ENCODE measurements at places on chromosomes 11 and 22.

GRCh38 chr11:44475114-44475686 lies 90.3 kb upstream of the CD82 start:
- DNase-seq: no peak

DNA sequence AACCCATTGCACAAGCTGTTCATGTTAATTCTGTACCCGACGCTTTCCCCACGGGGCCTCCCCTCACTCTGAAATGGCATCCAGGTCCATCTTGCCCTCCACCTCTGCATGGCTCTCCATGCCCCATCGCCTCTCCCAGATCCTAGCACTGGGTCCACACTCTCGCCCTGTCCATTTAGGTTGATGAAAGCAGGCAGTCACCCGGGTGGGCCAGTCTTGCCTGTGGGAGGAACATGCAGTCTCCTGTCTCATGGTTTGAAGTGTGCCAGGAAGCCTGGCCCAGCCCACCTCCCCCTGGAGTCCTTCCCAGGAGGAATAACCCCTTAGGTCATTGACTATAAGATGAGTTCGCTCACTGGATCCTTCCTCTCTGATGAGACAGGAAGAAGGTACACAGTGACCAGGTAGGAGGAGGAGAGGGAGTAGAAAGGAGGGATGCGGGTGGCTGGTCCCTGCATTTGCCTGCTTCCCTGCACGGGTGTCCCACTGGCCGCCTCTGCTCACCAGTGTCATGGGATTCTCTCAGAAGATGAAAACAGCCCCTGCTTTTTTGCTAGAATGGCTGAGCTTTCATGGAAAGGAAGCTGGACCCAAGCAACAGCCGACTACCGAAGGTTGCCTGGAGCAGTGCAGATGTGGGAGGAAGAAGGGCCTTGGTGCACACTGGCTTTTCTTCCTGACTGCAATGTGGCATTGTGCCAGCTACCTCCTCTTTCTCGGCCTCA lies 6.8 kb downstream of the TMEM121B start:
- no peak for DNase-seq

DNA sequence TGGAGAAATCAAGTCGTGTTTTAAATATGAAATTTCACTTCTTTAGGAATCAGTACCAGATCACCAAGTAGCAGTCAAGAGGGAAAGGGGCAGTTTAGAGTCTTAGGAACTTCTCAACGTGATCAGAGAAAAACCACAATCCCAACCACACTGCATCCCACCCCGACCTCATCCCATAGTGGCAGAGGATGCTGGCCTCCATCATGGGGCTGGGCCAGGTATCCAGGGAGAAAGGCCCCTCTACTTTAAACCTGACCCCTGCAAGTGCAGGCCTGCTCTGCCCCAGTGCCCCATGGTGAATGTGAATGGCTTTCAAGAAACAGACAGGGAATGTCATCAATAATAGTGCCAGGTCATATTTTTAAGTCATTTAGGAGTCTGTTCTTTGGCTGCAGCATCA lies 12.1 kb downstream of the CHST1 start:
- no peak for DNase-seq

DNA sequence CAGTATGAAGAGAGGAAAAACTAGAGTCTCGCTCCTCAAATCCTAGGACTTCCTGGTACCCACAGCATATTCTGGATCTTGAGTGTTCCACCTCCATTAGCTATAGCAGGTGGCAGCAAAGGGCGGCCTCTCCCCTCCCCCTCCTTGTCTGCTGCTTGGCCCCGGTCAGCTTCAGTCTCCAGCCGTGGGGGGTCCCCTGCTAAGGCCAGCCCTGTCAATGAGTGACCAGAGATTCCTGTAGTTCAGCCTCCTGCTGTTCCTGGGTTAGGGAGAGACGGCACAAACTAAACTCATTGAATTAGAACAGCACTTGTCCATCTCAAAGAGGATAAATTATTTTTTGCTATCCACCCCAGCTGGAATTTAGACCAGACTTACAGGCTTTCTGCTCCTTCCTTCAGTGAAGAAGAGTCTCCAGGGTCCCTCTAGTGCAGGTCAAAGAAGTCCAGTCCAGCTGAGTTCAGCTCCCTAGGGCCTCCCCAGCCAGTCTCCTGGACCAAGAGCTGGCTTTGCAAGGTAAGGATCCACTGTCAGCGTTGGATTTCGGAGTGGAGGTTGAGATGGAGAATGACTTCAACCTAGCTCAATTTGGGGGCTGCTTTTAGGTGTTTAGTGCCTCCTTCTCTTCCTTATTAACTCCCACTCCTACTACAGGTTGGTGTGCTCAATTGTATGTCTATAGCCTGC lies 1.1 kb upstream of the PHLDB1 start:
- no peak for DNase-seq

GRCh38 chr22:23652286-23652685 lies 20.2 kb upstream of the DRICH1 start:
- DNase-seq: no peak

Measured in MCF 10A (cell line).